Heart right ventricle (tissue), 16 donors: ENCODE measurements at places on chromosomes 12 and 14. TPM values are rescaled to one million over a fixed set of nuclear protein-coding genes. Genes with fewer than 3 reads are reported as not detected.

- no peak for DNase-seq
These were observed 52.6 kb downstream of the FZD10 start for GRCh38 chr12:130214686-130215395.

DNA sequence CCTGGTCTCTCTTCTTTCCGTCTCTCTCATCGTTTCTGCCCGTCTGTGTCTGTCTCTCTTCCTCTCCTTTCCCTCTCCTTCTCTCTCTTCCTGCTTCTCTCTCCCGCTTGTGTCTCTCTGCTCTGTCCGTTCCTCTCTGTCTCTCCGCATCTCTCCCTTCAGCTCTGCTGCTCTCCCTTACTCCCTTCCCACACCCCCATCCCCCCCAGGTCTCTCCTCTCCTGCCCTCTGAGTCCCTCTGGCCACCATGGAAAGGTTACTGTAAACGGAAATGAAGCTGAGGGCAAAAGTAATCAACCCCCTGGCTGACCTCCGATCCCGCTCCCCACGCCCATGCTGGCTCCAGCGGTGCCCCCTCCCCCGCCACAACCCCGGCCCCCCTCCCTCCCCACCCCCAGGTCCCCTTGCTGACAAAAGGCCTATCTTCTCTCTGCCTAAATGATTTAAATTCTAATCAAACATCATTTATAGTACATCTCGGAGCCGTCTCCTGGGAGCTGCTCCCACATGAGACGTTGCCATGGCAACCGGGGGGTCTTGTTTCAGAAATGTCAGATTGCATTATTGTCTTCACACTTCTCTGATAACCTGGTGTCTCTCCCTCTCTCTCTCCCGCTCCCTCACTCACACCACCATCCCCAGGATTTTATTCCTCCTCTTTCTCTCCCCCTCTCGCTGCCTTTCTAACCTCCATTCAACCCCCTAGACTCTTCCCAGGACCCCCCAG lies 203.8 kb downstream of the RBM19 start:
- no peak for DNase-seq

GRCh38 chr14:65791191-65791981 lies 378.9 kb downstream of the FUT8 start:
- DNase-seq: no peak

- no peak for DNase-seq
These were observed 43.3 kb downstream of the BEST3 start for GRCh38 chr12:69655616-69656340.

- DNase-seq: no peak
These were observed 109.5 kb downstream of the DIO2 start for GRCh38 chr14:80101835-80102234.

ITPR2 gene
- polyA plus RNA-seq: 2.0 TPM

MYO1H gene
- 0.09 TPM for polyA plus RNA-seq
